ENCODE measurements at places on chromosomes 6 and 20.

DNA sequence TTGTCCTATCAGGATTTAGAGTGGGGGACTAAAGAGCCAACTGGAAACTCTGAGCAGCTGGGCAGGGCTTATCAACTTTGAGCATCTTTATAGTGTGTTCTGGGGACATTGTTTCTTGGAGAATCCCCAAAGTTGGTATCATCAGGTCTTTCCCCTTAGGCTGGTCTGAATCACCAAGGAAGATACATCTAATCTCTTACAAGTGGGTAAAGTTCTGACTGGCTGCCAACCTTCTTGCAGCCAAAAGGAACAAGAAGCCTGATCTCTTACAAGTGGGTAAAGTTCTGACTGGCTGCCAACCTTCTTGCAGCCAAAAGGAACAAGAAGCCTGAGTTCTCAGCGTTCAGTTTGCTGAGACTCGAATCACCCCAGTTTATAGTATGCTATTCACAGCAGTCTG, 1.6 kb upstream of the MED23 start:
- DNase-seq = no peak

DNA sequence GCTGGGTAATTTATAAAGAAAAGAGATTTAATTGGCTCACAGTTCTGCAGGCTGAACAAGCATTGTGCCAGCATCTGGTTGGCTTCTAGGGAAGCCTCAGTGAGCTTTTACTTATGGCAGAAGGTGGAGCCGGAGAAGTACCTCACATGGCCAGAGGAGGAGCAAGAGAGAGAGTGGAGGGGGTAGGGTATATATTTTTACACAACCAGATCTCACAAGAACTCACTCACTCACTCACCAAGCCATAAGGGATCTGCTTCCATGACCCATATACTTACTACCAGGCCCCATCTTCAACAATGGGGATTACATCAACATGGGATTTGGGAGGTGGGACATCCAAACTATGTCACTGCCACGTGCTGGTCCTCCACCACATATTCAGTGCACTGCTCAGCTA, 152.6 kb upstream of the PRND start:
- no peak for DNase-seq

DNA sequence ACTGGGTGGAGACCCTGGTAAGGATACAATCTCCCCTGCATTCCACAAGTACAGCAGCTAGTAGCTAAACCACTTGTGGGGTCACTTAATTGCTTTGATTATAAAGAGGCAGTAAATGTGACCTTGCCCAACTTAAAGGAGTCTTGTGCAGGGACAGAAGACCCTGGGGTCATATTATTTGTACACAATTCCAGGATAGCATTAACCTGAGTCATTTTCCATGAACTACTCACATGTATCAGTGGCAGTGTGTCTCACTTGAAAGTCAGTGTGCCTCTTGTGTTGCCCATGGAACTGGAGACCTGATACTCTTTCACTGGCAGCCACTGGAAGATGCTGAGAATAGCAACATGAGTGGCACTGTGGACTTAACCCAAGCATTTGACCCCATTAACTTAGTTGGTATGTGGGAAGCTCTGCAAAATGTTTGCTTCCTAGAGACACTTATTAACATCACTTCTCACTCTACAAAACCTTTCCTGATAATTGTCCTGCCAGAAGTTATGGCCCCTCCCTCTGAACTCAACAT, 28.9 kb downstream of the CLIC5 start:
- no peak for DNase-seq

DNA sequence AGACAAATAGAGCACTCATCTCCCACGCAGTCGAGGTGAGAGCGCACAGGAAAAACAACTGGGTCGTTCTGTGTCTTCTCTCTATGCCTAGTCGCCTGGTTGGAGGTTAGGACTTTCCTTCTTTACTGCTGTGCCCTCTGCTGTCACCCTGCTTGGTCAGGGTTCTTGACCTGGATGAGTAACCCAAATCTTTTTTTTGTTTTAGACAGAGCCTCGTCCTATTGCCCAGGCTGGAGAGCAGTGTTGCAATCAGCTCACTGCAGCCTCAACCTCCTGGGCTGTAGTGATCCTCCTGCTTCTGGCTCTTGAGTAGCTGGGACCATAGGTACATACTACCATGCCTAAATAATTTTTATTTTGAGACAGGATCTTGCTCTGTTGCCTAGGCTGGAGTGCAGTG, 24.5 kb downstream of the PRPF6 start:
- no peak for DNase-seq

- no peak for DNase-seq
Observed at GRCh38 chr6:44500074-44500473, 112.6 kb downstream of the CDC5L start.

DNA sequence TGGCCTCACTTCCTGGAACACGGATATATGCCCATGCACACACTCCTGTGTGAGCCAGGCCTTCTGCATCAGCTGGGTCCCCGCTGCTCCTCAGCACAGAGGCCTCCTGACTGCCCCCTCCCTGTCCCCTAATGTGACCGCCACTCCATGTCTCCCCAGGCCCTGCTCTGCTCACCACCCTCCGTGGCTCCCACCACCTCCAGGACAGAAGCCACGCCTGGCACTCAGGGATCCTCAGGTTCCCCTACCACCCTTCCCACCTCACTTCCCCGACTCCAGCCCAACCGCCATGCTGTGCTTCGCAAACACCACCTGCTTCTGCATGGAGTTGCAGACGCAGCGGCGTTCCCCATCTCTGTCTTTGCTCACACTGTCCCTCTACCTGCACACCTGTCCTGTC, 4.3 kb upstream of the SRC start:
- no peak for DNase-seq

DNA sequence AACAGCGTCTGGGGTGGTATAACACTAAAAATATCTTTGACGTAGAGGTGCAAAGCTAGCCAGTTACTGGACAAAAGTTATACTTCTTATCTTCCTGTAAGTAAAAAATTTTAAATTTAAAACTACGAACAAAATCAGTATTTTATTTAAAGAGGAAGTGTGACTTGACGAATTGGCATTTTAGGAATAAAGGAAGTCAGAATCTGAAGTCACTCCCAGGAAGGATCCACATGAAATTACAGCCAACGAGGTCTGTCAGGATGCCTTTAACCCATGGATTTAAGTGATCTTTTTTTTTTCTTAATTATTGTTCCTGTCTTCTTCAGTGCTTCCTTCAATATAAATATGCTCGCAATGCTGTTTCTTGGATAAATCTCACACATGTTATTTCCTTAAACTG, 27.2 kb upstream of the SNX9 start:
- no peak for DNase-seq

GRCh38 chr6:41155132-41155805, 1.1 kb upstream of the TREML1 start:
- no peak for DNase-seq

GRCh38 chr6:5746053-5746758, 260.5 kb downstream of the NRN1 start:
- no peak for DNase-seq

- no peak for DNase-seq
Observed at GRCh38 chr20:49659056-49659455, 54.6 kb downstream of the B4GALT5 start.

- DNase-seq = no peak
Observed at GRCh38 chr6:38141085-38141484, 321.6 kb downstream of the ZFAND3 start.

DNA sequence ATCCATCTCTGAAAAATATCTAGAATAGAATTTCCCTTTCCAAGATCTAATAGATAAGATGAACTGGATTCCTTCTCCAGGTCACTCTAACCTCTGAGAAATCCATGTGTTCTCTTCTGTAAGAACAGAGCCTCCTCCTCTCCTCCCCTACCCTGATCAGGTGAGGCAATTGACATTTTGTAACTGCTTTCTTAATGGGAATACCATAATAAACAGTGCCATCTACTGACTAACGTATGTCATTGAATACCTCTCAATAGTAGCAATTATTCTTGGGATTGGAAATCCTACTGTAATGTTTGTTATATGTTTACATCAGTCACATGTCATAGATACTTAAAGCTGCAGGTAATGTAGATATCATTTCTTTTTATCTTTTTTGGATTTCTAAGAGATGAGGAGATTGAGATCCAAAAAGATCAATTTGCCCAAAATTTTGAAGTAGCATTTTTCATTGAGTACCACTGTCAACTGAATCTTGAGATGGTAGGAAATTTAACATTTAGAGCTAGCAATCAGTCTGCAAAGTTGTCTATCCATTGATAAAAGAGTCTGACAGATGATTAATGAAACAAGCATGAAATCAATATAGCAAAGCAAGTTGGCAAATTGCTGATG, 365.8 kb upstream of the HSF2 start:
- DNase-seq = peak; percentile 40

DNA sequence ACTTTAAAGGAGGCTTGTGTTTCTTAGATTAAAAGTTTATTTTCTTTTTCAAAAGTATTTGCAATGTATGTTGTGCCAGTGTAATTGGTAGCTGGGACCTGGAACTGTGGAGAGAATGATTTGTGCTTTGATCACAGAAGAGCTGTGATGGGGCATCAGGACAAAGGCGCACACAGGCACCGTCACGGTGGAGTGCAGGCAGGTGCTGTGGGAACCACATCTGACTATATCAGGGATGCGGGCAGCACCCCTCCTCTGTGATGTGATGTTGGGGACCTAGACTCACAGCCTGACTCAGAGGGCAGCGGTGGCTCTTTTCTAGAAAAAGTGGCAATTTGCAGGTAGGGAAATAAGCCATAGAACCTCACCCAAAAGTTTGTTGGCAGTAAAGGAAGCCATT, 34.5 kb downstream of the SYTL3 start:
- no peak for DNase-seq

DNA sequence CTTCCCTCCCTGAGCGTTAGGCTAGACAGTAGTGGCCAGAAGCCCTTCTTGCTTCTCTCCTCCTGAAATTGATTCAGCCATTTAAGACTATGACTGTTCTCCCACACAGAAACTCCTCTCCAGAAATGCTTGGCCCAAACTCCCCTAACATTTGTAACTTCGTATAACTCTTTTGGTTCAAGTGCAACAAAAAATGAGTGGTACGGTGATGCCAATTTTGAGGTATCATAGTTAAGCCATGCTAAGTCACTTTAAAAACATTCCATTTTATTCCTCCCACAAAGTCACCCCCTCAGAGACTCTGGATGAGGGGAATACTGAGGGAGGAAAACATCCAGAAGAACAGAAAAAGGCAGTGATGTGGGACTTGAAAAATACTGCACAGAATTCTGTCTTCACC, 21.1 kb upstream of the ROS1 start:
- no peak for DNase-seq

DNA sequence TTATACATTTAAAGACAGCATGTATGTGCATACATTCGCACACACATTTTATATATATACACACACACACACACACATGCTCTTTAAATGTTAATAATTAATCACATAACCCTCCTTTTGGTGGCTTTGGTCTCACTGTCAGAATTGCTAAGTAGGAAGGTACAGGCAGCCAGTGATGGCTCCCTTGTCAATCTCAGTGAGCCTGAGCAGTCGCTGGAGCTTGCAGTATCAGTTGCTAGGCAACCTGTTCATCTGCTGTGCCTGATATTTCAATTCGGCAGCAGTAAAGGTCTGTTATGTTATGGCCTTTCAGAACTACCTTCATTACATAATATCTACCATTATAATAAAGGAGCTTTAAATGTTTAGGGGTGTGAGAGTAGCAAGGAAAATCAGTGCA, 374.3 kb downstream of the LMBRD1 start:
- DNase-seq = peak; percentile 58

DNA sequence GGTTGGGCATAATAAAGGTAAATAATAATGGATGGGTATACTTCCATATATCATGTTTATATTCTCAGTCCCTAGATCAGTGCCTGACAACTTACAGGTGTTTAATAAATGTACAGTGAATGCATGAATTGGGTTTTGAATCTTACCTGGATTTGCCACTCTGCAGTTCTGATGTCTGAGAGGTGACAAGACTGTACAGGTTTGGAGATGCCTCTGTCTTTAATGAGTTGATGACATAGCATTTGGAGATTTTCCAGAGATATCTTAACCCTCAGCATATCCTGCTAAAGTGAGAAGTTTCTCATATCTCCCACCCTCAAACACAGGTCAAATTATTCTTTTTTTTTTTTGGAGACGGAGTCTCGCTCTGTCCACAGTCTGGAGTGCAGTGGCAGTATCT, 2.2 kb downstream of the ANKS1A start:
- no peak for DNase-seq

DNA sequence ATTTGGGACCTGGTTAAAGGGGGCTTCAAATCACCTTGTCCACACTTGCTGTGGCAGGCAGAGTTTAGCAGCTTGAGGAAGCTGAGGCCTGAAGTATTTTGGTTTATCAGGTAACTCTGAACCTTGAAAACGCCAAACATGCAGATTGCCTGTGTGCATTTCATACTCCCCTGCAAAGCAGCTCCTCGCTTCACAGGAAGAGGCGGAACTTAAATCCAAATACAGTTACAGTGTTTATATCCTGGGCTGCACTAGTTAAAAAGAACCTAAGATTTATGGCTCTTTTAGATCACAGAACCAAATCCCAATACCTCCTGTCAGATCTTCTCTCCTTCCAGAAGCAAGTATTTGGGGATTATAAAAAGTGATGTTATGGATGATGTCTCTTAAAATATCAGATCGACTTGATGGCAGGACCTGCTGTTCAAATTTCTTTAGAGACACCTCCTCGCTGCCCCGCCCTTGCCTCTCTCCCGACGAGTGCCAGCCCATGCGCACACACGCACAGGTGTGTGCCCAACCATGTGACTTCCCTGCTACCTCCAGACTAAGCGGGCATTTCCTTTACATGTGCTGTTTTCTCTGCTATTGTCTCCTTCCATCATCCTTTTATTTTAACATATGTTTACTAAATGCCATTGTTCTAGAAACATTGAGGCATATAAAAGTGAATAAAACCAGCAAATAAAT, 224.6 kb upstream of the FOXQ1 start:
- no peak for DNase-seq

- no peak for DNase-seq
Observed at GRCh38 chr20:37408302-37409193, 62.6 kb downstream of the SRC start.

DNA sequence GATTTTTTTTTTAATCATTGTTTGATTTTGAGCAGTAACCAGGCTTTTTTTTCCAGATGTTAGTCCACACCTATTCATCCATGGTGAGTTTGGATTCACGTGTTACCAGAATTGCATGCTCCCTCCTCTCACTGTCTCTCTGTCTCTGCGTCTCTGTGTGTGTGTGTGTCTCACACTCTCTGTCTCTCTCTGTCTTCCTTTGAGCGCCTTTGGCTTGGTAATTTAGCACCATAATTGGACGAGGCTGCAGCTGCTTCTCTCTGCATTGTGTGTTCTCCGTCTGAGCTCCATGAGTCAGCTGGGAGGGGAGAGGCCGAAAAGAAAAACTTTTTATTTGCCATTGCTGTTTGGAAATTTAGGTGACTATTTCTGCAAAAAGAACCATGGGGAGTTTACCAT, 3.4 kb downstream of the TFAP2B start:
- peak; percentile 67 for DNase-seq

DNA sequence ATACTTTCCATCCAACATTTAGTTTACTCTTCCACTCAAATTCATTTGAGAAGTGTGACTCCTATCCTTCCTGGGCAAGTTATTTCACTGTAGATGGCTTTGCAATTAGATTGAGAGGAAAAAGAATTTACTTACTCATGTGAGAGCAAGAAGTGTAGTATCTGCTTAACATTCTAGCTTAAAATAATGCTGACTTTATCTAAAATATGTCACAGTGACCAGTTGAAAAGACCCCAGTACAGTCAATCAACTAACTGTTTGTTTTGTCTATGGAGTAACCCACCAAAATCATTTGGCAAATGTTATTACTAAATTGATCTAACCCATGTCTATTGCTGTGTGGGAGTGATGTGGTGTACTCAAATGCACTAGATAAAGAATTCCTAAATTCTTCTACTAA, 8.9 kb upstream of the TCF21 start:
- DNase-seq = no peak

GRCh38 chr6:133040094-133040802, 200.9 kb upstream of the EYA4 start:
- no peak for DNase-seq

- no peak for DNase-seq
Observed at GRCh38 chr20:40207655-40208054, 481.4 kb downstream of the MAFB start.

Measured in NCI-H1417 treated with DMSO at 0.1 percent for 48 hours (cell line).